ENCODE measurements at places on chromosomes 16 and 17.

DNA sequence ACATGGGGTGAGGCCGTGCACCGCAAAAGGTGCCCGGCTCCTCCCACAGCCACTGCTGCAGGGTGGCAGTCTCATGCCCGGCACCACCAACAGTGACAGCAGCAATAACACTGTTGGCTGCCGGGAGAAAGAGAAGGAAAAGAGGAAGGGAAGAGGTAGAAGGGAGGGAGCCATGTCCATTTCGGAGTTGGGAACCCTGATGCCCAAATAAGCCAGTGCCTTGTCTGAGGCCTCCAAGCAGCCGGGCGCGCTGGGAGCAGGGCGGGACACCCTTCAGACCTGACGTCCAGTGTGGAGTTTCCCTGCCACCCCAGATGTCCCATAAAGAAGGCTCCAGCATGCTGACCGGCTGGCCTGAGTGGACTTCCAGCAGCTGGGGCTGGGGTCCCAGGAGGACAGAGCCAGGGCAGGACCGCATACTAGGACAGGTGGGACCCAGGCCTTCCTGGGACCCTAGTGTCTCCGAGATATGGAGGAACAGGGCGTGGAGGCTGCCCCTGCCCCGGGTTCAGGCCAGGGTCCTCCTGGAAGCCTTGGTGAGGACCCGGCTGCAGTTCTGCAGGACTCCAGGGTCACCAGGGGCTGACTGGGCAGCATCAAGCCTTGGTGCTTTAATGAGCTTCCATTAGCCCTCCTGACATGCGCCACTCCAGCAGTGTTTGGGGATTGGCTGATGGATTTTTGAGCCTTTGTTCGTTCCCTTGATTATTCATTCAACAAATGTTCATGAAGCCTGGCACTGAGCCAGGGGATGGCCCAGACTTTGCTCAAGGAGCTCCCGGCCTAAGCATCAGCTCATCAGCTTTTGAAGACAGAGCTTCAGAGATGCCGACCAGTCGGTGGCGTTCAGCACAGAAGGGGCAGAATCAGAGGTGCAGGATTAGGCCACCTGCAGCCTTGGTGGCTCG, 223.6 kb upstream of the CIBAR2 start:
- DNase-seq, result peak; percentile 26

DNA sequence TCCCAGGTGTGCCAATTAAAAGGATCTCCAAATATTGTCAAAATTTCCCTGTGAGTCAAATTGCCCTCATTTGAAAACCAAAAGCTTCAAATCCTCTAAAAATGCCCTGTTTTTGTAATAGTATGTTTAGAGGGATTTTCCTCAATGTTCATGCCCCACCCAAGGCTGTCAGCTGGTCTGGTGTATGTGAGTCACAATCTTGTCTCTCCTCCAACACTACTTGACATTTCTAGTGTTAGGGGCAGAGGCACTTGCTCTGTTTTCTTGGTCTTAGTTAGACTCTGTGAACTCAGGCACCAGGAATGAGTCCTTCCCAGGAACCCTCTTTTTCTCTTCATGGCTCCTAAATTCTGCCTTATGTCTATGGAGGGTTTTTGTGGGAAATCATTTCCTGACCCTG, 634.8 kb downstream of the KCNJ2 start:
- DNase-seq, result no peak

DNA sequence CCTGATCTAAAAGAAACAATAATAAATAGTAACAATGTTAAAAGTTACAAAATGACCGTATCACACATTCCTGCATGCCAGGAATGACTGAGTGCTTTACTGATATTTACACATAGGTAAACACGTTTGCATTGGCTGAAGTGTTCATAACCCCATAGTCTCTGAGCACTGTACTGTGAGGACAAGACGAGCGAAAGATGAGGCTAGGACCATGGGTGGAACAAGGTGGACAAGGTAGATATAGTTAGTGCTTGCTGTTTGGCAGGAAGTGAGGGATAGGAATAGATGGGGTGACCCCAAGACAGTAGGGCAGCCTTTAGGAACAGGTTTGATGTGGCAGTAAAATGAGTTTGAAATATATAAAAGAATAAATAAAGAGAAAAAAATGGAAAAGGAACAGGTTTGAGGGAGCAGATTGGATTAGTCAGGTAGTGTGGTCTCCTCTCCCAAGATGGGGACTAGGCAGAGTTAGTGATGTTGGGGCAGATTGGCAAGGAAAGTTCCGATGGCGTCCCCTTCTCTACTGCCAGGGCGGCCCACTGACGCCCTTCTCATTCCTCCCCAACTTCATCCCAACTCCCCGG, 452 bp upstream of the E2F4 start:
- DNase-seq, result no peak

- DNase-seq, result no peak
These were observed 17.1 kb upstream of the RHOT1 start for GRCh38 chr17:32124985-32125847.

DNA sequence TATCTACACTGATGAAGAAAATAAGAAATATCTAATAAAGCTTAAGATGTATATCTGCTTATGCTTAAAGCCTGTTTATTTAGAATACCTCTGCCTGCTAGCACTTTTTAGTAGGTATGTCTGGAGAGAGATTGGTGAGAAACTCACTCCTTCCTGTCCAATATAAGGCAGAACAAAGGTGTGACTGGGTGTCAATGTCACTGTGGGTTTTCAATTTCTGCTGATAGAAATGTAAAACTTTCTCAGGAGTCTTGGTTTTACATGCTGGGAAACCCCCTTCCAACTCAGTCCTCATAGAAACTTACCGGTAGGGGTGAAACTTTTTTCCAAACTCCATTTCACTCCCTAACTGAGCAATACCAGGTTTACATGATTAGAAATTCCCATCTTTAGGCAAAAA, 17.8 kb upstream of the MPHOSPH6 start:
- no peak for DNase-seq

GRCh38 chr16:66844342-66845079, at the start of gene CA7:
CA7 (plus strand) TSS chr16:66844414; CDS start chr16:66844488, 74 bp downstream.
- DNase-seq, result no peak

DNA sequence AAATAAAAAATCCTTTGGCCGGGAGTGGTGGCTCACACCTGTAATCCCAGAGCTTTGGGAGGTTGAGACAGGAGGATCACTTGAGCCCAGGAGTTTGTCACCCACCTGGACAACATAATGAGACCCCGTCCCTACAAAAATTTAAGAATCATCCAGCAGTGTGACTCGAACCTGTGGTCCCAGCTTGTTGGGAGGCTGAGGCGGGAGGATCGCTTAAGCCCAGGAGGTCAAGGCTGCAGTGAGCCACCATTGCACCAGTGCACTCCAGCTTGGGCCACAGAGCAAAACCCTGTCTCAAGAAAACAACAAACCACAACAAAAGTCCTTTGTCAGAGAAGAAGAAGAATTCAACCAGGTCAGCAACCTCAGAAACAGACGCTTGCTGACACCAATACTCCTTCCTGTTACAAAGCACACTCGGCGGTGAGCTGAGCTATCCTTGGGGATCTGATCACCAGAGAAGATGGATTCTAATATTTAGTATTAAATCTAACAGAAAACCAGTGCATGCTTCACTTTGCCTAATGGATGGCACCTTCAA, 12.9 kb upstream of the PVALEF start:
- DNase-seq, result no peak

- no peak for DNase-seq
These were observed 2.4 kb upstream of the PRR15L start for GRCh38 chr17:47959825-47960655.

GRCh38 chr16:72939247-72939646, 108.7 kb downstream of the ZFHX3 start:
- peak; percentile 59 for DNase-seq

DNA sequence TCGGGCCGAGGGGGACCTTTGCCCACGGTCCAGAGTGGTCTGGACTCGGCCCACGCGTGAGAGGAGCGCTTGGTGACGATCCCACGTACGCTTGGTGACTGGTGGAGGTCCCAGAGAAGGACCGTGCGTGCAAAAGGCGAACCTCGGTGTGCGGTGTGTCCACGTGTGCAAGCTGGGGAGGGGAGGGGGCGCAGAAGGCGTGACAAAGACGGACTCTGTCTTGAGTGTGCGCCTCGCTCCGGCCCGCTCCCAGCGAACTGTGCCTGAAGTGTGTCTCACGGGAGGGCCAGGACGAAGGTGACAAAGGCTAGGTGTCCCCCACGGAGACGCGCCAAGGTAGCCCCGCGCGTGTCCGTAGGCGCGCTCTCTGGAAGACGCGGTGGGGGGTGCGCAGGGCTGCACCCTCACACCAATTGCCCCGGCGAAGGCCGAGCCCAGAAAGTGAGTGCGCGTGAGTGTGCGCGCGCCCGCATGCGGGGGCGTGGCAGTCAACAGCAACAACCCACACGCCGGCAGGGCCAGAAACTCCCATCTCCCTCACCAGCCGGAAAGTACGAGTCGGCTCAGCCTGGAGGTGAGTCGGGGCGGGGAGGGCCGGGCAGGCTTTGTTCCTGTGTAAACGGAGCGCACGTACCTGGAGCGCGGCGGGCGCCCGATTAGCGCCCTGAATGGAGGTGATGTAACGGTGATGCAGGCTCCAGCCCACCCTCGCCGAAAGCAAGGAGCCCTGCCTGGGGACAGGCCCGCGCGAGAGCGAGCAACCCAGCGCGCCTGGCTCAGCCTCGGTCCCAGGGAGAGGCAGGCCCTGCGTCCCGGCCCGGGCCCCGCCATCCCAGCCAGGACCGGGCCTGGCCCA, at the start of gene GPRC5C:
Gene GPRC5C (plus strand): TSS at position 521 of the 856 bp plus-strand sequence. CDS start 7,689 bp downstream, outside the sequence.
- DNase-seq, result no peak

DNA sequence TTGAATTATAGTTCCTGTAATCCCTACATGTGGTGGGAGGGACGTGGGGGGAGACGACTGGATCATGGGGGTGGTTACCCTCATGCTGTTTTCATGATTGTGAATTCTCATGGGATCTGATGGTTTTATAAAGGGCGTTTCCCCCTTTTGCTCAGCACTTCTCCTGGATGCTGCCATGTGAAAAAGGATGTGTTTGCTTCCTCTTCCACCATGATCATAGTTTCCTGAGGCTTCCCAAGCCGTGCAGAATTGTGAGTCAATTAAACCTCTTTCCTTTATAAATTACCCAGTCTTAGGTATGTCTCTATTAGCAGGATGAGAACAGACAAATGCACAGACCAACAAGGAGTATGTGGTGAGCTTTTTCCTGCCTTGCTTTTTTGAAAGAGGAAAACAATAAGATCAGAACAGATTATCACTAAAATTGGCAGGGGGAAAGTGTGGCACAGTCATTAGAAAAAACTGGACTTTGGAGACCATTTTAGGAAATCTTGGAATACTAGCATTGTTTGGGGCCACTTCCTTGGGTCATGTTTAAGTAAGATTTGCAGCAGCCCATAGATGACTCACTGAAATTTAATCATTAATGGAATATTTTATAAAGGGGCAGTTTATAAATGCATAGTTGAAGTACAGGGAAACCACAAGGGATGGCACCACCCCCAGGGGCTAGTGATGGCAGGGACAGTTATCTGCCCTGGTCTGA, 352.8 kb downstream of the CDH13 start:
- peak; percentile 33 for DNase-seq

GRCh38 chr17:77742579-77742978, 215.9 kb upstream of the TNRC6C start:
- no peak for DNase-seq

GRCh38 chr16:12729448-12729847, 74.2 kb downstream of the CPPED1 start:
- peak; percentile 86 for DNase-seq

- DNase-seq, result no peak
These were observed 174.6 kb upstream of the ZNF469 start for GRCh38 chr16:88208112-88208511.

GRCh38 chr16:59758848-59759247, 1024.7 kb upstream of the GOT2 start:
- DNase-seq, result no peak

DNA sequence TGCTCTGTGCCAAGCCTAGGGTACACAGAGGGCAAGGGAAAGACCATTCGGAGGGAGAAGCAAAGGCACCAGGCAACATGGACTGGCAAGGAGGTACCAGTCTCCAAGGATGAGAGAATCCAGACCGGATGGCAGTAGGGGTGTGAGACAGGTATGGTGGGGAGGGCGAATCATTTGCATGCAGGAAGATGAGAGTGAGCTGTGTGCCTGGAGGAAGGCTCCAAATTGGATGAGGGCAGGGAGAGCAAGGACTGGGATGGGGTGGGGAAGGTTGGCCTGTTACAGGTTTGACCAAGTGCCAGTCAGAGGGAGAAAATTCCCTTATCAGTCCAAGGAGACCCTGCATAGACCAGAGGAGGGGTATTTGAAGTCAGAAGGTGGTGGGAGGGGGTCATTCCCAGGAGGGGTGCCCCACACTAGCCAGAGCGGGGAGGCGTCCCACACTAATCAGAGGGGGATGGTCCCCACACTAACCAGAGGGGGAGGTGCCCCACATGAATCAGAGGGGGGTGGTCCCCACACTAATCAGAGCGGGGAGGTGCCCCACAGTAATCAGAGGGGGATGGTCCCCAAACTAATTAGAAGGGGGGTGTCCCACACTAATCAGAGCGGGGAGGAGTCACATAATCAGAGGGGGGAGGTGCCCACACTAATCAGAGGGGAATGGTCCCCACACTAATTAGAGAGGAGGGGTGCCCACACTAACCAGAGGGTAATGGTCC, 737 bp downstream of the CANT1 start:
- no peak for DNase-seq
